ENCODE measurements at places on chromosomes 11 and 22.

DNA sequence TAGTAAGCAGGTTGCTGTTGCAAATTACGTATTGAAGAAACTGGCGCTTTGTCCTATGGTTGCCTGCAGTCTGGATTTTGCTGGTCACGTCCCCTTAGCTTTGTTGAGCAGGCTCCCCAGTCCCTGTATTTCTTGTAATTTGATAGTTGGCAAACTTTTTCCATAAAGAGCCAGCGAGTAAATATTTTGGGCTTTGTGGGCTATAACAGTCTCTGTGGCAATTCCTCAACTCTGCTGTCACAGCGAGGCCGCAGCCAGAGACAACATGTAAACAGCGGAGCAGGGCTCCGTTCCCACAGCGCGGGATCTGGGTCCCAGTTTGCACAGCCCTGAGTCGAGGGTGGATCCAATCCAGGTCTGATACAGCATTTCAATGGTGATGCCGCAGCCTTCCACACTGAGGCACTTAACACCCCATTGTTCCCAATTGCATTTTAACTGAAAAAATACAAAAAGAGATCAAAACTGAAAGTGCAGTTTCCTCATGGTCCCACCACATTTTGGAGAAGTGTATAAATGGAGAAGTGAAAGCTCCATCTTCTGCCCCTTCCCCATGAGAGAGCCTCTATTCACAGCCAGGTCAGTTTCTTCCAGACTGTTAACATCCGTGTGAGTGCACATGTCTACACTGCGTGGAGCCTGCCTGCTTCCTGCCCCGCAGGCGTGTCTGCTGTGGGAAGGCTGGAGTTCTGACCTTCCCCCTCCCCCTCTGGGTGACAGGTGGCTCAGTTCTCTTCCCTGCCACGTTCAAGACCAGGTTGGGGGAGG, 89.1 kb downstream of the RPS6KA4 start:
- no peak for DNase-seq

- no peak for DNase-seq
Measured at GRCh38 chr22:50542416-50542927, 3.2 kb upstream of the KLHDC7B start.

DNA sequence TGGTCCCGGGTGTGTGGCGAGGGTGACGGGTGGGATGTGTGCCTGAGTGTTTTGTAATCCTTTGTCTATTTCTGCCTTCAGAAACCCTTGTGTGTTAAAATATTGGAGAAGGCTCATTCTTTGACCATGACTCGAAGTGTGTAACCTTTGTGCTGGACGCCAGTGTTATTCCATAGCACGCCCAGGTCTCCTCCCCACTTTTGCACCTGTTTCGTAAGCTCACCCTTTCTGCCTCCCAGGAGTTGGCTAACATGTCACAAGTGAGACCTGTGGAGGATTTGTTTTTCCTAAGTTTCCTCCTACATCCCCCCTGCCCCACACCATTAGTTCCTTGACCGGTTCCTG, 382 bp downstream of the C11orf54 start:
- DNase-seq = no peak

DNA sequence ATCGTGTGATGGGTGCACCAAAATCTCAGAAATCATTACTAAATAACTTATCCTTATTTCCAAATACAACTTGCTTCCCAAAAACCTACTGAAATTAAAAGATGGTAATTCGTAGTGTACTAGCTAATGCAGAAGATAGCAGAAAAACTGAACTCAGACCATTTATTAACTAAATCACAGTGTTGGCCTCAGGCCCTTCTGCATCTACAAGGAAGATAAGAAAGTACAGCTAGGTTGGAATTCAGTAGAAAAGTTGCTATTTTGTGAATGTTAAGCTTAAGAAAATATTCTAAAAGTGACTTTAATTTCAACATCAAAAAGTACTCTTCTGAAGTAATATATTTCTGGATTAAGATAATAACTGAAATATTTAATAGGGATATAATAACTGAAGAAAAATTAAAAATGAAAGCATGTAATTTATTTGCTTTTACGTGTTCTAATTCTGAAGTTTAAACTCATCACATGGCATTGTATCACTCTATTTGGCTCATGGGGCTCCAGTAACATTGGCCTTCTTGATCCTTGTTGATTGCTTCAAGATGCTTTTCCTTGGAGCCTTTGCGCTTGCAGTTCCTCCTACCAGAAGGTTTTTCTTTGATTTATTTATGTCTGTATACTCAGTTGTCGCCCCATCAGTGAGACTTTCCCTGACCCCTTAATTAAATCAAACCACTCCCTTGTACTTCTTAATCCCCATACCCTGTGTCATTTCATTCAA, 847.9 kb upstream of the ANO3 start:
- no peak for DNase-seq

DNA sequence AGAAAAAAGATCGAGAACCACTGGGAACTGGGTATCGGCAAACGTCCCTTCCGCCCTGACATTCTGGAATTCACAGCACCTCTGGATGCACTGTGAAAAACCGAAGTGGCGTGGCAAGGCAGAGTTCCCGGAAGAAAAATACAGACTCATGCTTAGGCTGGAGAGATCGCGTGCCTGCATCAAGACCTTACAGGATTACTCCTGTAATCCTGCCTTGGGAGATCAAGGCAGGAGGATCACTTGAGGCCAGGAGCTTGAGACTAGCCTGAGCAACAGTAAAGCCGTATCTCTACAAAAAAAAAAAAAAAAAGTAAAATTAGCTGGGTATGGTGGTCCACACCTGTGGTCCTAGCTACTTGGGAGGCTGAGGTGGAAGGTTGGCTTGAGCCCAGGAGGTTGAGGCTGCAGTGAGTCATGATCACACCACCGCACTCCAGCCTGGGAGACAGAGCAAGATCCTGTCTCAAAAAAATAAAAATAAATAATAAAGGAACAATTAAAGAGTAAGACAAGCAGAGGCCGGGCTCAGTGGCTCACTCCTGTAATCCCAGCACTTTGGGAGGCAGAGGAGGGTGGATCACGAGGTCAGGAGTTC, 19.9 kb upstream of the TEF start:
- no peak for DNase-seq
